ENCODE measurements at places on chromosomes 1 and 21.

DNA sequence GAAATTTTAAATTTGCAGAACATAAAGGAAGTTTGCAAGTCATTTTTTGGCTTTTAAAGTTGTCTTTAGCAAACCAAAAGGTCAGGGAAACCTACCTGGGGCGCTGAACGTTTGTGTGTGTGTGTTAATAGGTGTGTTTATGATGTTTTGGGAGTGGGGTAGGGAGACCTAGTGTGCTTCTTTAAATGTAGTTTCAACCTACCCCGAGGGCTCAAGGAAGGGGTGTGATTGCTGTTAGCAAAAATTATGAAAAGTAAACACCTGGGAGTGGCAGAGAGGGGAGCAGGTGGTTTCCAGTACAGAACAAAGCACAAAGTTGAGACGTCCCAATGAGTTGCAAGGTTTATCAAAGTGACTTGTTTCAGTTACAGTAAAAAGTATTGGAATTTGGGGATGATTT is 58.7 kb upstream of the WDR26 start:
- DNase-seq, result no peak

GRCh38 chr1:47987601-47988000 is 9.6 kb downstream of the TRABD2B start:
- DNase-seq, result no peak

DNA sequence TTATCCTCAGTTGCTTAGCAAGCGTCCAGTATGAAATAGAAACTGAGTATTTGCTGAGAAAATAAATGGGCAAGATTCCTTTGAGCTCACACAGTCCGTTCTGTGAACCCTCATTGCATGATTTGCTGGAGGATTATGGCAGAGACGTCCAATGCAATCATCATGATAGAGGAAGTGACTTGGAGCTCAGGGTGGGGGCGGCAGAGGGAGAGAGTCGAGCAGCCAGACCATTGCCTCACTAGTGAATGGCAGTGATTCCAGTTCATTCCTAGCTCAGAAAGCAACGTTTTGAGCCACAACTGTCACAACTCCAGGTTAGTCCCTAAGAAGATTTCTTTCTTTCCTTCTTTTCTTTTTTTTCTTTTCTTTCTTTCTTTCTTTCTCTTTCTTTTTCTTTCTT is 27.5 kb upstream of the COL9A2 start:
- DNase-seq, result peak; percentile 65

DNA sequence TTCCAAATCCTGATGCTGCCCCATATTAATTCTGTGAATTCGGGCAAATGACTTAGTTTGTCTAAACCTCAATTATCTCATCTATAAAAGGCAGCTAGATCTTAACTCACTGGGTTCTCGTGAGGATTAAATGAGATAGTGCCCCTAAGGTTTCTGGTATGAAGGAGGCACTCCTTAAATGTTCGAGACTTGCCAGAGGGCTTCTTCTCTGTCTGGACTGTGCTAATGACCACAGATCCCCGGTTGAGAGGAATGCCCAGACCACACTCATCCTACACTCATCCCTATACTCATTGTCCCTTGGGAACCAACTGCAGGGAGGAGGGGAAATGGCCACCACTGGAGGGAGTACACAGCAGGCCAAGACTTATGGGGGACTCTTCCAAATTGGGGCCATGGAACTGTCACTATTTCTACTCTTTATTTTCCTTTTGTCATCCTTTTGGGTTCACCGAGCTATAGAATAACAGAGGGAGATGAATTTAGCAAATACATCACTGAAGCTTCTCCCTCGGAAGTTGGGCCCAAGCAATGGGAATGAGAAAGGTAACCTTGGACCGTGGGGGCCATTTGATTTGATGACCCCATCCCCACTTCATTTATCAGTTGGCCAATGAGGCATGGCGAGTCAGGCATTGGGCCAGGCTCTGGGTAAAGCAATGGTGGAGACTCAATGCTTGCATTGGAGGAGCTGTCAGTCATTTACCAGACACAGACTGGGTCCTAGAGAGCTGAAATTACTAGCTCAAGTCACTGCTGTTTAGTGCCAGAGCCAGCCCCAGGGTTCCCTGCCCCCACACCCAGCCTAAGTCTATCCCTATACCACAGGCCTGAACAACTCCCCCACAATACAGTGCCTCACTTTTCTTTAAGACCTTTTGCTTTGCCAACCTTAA is 5.1 kb downstream of the ATF3 start:
- DNase-seq, result no peak

DNA sequence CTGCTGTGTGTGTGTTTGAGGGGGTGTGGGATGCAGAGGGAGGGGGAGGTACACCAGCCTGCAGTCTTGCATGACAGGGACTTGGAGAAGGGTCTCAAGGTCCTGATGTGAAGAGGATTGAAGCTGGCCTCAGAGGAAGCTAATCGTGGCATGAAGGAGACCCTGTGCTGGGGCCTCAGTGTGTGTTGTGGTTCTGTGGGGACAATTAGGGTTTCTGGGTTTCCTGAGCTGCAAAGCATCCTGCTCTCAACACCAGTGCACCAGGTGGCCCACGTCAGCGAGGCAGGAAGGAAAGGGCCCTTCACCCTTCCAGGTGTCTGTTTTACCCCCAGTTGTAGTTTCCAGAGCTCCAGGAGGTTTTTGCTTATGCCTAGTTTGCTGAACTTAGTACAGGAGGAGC is 52.8 kb downstream of the TENT5C start:
- no peak for DNase-seq

- DNase-seq, result no peak
Measured at GRCh38 chr1:172003766-172004530, 162.7 kb downstream of the DNM3 start.

- peak; percentile 49 for DNase-seq
Measured at GRCh38 chr1:92749024-92749634, 35.8 kb downstream of the EVI5 start.

- no peak for DNase-seq
Measured at GRCh38 chr1:33162141-33162540, 19.7 kb downstream of the TRIM62 start.

- no peak for DNase-seq
Measured at GRCh38 chr1:40281853-40282252, 23.8 kb downstream of the ZMPSTE24 start.

GRCh38 chr1:6796095-6796494 is 10.8 kb downstream of the CAMTA1 start:
- no peak for DNase-seq

- no peak for DNase-seq
Measured at GRCh38 chr1:204549313-204549712, 33.1 kb downstream of the MDM4 start.

- no peak for DNase-seq
Measured at GRCh38 chr1:93194231-93194990, 13.9 kb downstream of the CCDC18 start.

GRCh38 chr1:102172200-102172599 is 175.5 kb upstream of the OLFM3 start:
- no peak for DNase-seq

GRCh38 chr1:34404804-34405203 is 228.1 kb downstream of the C1orf94 start:
- no peak for DNase-seq

- no peak for DNase-seq
Measured at GRCh38 chr1:60965280-60965854, 117.0 kb upstream of the NFIA start.

- no peak for DNase-seq
Measured at GRCh38 chr1:27400082-27400962, 7.9 kb downstream of the GPR3 start.

DNA sequence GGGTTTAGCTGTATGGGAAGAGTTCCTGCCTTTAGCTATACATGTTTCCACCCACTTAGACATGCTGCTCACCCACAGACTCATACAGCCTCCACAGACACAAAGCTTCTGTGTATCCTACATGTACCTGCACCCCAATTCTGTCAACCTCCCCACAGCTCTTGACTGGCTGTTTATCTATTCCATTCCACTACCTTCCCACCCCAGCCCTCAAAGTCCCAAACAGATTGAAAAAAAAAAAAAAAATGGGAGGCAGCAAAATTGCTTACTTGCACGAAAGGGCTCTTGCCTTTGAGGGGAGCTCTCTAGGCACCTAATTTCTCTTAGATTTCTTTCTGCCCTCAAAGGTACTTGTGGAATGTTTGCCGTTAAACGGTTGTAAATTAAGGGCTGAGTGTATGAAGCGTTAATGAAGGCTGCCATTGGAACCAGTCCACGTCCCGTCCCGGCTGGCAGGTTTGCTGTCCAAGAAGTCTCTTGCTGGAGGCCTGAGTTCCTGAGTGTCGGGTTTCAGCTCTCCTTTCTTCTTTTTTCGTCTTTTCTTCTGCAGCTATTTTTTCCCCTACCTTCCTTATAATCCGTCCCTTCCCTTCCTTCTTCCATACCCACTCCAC is 43.6 kb downstream of the PBX1 start:
- peak; percentile 32 for DNase-seq

- no peak for DNase-seq
Measured at GRCh38 chr21:41507521-41508414, at the start of gene TMPRSS2. TSS of gene TMPRSS2 (minus strand) at chr21:41508158. CDS start at chr21:41498133, 10,025 bp downstream.

DNA sequence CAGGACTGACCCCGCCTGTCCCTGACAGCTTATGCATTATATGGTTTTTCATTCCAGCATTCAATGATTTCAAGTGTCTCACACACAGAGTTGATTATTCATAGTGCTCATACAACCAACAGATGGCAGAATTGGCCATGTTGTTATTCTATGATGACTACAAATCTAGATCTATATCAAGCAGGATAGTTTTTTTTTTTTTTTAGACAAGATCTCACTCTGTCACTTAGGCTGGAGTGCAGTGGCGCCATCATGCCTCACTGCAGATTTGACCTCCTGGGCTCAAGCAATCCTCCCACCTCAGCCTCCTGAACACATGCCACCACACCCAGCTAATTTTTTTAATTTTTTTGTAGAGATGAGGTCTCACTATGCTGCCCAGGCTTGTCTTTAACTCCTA is 40.1 kb upstream of the LRRC8D start:
- DNase-seq, result peak; percentile 31

- no peak for DNase-seq
Measured at GRCh38 chr1:12255913-12256312, 26.1 kb downstream of the VPS13D start.

- no peak for DNase-seq
Measured at GRCh38 chr1:116908266-116908665, 1.4 kb upstream of the PTGFRN start.

GRCh38 chr1:224623743-224624333 is 7.7 kb downstream of the CNIH3 start:
- DNase-seq, result peak; percentile 96

DNA sequence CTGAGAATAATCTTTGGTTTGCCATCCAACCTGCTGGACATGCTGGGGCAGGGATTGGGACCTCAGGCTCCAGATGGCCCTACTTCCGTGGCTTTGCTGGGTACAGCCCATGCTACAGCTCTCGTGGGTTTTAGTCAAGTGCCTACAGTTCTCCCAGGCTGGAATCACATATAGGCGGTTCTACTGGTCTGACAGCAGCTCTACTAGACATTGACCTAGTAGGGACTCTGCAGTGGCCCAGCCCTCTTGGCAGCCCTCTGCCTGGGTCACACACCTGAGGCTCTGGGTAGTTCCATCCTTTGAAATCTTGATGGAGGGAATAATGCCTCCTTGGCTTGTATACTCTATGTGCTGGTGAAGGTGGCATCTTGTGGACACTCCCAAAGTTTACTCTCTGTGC is 72.2 kb downstream of the PGM1 start:
- DNase-seq, result no peak

DNA sequence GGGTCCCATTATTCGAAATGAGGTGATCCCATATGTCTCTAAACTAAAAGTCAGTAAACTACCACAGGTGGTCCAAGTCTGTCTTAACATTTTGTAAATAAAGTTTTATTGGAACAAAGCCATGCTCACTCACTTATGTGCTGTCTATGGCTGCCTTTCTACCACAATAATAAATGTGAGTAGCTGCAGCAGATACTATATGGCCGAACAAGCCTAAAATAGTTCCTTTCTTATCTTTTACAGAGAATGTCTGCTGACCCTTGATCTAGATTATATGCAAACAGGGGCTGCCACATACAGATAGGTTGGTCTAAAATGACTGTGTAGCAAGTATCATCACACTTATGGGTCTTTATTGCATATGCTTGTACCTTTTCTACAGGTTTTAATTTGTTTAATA is 140.0 kb downstream of the VAV3 start:
- no peak for DNase-seq

DNA sequence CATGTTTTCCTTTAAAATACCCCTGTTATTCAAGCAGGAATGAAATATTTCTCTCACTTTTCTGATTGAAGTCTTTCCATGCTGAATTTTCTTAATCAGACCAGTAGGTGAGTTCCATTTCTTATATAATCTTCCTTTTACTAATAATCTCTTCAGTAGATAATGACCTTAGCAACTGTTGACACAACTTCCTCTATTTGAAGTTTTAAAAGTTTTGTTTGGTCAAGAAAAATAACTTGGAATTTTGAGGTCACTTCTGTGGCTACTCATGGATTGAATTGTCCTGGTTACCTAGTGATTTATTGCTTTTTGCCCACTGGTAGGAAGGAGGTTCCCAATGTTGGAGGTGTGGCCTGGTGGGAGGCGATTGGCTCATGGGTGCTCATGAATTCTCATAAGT is 70.6 kb upstream of the PAXBP1 start:
- no peak for DNase-seq

- peak; percentile 43 for DNase-seq
Measured at GRCh38 chr1:234933475-234933874, 195.2 kb downstream of the TOMM20 start.

DNA sequence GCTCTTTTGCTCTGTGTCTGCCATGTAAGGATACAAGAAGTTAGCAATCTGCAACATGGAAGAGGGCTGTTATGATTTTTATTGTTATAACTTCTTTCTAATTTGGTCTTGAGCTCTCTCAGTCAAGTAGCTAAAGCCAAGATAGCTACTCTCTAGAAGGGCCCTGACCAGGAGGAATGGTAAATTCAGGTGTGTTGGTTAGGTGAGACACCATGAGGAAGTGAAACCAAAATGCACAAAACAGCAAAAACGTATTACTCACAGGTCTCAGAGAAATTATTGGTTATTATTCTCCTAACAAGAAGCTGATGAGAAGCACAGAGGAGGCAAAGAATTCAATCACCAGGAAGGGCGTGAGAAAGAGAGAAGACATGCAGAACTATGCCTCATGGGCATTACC is 51.8 kb upstream of the INSL5 start:
- no peak for DNase-seq

GRCh38 chr1:220918285-220918951 is 39.2 kb downstream of the HLX start:
- no peak for DNase-seq

DNA sequence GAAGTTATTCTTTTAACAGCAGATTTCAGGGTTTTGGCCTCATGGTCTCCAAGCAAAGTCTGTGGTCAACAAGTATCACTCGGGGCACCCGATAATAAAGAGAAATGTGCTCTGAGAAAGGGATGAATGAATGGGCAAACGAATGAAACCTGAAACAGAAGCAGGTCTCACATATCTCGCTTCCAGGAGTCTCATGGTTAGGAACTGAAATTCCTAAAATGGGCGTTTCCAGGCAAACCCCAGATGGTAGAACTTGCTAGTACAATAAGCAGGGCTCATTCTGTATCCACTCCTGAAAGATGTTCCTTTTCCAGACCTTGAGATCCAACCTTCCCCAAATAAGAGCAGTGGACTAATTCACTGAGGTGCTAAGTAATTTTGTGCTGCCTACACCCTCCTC is 87.2 kb downstream of the LAMC2 start:
- DNase-seq, result no peak

- DNase-seq, result no peak
Measured at GRCh38 chr1:117832453-117832852, 97.0 kb downstream of the GDAP2 start.

GRCh38 chr21:42056996-42057689 is 14.0 kb upstream of the UMODL1 start:
- peak; percentile 53 for DNase-seq

- no peak for DNase-seq
Measured at GRCh38 chr1:166136222-166136621, 30.6 kb downstream of the FAM78B start.

- DNase-seq, result no peak
Measured at GRCh38 chr21:44711327-44712202, at the start of gene TSPEAR. TSS of gene TSPEAR (minus strand) at chr21:44711572. CDS start at chr21:44711514, 58 bp downstream.

Measured in brain microvascular endothelial cell (primary cell).